Stimulated activated naive CD4-positive, alpha-beta T cell treated with Interleukin-2 at 50 U/mL for 16 hours (primary cell): ENCODE measurements at places on chromosomes 11 and 22.

DNA sequence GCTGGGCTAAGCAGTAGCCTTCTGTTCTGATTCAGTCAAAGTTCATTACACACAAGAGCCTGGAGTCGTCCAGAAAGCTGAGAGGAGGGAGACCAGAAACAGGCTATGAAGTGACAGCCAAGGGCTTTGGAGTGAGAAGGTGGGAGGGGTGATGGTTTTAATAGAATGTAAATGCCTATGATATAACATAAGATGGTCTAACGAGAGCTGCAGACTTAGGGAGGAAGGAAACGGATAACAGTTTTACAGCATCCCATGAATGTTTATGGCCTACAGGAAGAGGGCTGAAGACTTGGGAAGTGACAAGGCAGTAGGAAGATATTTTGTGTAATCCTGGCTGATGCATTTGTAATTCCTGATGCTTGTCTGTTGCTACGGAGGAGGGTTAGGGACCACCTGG, 62.0 kb downstream of the DHCR7 start:
- no peak for DNase-seq

DNA sequence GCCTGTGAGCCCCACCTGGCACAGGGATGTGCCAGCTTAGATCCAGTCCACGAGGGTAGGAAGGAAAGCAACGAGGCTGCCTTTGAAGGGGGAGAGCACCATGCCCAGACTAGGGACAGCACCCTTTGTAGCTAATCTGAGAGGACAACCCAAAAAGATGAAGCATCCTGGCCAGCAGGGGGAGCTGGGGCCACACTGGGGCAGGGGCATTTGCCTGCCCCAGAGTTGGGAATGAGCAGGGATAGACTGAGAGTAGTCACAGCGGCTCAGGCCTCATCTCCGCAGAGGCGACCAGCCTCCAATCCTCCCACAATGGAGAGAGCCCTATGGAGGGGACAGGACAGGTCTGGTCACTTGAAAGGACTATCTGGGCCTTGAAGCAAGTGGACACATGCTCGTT, 16.4 kb downstream of the LMO1 start:
- DNase-seq, result no peak

GRCh38 chr22:27223317-27224177, 566.2 kb downstream of the MIAT start:
- DNase-seq, result no peak

- DNase-seq, result no peak
These were observed 1.6 kb downstream of the ANO1 start for GRCh38 chr11:70079691-70080090.

DNA sequence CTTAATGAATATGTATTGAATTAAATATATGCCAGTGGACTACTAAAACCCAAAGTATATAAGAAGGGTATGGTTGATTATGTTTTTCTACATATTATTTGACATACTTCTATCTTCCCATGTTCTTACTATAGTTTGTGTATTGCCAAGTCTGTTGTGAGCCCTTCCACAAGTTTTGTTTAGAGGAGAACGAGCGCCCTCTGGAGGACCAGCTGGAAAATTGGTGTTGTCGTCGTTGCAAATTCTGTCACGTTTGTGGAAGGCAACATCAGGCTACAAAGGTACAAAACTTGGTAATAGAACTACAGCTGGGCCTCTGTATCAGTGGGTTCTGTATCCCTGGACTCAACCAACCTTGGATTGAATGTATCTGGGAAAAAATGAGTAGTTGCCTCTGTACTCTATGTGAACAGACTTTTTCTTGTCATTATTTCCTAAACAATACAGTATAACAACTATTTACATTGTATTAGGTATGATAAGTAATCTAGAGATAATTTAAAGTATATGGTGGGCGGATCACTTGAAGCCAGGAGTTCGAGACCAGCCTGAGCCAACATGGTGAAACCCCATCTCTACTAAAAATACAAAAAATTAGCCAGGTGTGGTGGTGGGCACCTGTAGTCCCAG, 38.7 kb upstream of the TTC36 start:
- peak; percentile 62 for DNase-seq
